ENCODE measurements at places on chromosomes 6 and 20.

- DNase-seq: no peak
These were observed 69.5 kb downstream of the ELOVL5 start for GRCh38 chr6:53279293-53279692.

DNA sequence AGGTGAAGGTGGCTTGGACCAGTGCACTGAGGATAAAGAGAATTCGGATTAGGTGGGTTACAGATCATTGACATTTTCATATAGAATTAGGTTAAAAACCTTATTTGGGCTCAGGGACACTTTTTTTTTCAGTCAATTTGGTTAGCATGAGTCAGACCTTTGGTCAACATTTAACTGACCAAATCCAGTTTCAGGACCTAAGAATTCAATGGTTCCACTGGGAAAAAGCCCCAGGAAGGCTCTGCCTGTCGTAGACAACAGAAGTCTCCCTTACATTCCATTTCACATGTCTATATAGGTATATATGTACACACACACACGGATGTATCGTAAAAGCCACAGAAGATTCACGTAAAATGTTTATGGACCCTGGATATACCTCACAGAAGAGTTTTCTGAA lies 184.2 kb upstream of the RREB1 start:
- no peak for DNase-seq

- peak; percentile 70 for DNase-seq
These were observed 4.8 kb upstream of the SRSF12 start for GRCh38 chr6:89122625-89123024.

GRCh38 chr20:24578567-24579415 lies 109.4 kb downstream of the SYNDIG1 start:
- no peak for DNase-seq

- DNase-seq: peak; percentile 94
These were observed 29.5 kb downstream of the SNX5 start for GRCh38 chr20:17938871-17939619.

DNA sequence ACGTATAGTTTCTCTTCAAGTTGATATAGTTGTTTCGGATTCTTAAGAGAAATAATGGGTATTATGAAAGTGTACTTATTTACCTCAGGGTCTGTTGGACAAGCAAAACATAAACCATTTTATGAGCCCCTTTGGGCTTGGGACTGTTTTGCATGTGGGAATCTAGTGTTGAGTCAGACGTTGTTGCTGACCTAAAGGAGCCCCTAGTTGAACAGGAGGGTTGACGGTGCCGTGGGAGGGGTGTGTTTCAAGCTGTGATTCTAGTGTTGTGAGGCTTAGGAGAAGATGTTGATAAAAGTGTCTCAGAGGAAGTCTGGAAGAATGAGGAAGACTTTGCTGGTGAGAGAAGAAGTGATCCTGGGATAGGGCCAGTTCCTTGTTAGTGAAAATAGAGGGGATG lies 140.0 kb downstream of the ARID1B start:
- no peak for DNase-seq

- DNase-seq: peak; percentile 81
These were observed 38.6 kb downstream of the OVOL2 start for GRCh38 chr20:18019068-18019467.

DNA sequence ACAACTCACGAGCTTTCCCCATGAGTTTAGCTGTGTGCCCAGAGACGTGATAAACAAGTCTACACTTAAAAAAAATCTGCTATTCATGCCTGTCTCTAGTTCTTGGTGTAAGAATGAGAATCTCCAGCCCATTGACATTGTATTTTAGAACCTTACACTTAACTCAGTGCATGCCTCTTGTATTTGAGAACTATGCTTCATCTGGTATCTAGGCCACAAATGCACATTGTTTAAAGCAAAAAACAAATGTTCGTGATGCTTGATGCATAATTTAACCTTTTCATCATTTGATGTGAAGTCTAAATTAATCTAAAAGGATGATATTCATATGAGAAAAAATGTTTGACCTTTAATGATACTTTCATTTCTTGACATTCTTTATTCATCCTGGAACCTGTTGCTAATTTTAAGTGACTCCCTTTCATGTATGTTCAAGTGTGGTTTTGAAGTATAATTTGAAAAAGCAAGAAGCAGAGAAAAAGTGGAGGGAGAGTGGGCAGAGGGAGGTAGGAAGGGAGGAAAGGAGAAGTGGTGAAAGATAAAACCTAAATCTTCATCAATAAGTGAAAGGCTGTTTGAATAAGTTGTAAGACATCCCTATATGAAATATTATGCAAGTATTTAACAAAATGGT lies 116.9 kb downstream of the PFDN4 start:
- DNase-seq: no peak

DNA sequence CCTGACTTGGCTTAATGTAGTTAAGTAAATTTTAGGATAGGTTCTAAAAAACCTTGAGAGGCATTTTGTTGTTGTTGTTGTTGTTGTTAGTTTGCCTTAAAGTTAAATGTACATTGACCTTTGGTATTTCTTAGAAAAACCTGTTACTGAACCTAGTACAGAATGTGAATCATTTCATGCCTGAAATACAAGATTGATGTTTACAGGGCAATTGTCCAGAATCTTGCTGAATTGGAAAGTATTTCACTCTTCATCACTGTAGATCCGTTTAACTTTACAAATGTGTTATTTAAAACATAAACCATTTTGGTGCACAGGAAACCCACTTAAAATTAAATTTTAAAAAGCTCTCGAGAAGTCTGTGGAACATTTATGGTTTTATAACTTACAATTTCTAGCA lies 75.0 kb downstream of the CEP57L1 start:
- DNase-seq: no peak

DNA sequence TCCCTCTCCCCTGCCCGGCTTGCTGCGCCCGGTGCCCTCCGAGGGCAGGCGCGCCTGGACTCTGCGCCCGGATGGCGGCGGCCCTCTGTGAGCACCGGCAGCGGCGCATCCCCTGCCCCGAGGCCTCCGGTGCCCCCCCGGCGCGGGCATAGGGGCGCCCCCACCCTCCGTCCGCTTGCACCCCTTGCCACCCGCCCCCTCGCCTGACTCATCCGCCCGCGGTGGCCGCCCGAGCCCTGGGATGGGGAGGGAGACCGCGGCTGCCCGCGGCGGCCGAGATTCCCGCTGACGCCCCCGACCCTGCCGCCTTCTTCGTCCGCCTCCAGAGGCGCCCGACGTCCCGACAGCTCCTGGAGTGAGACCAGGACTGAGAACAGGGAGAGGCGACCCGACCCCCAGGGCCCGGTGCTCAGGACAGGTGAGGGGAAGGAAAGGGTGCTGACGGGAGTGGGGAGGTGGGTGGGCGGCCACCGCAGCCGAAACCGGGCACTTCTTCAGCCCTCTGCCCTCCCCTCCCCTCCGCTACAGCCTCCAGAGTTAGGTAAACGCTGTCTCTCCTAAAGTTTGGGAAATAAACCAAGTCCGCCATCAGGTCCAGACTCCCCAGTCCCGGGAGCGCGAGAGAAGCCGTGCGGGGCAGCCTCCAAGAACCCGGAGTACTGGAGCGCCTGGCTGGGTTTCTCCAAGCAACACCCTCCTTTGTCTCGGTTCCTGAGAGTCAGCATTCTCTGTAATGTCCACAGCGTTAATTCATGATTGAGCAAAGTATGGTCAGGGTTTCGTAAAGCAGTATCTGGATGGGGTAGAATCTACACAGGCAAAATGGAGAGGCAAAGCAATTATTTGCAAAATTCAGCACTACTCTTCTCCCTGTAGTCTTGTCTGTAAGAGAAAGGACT lies 539 bp downstream of the TMEM200A start:
- DNase-seq: peak; percentile 60

- DNase-seq: no peak
These were observed 178.7 kb downstream of the ATXN1 start for GRCh38 chr6:16582446-16583143.

GRCh38 chr6:44576132-44576631 lies 188.7 kb downstream of the CDC5L start:
- DNase-seq: no peak

DNA sequence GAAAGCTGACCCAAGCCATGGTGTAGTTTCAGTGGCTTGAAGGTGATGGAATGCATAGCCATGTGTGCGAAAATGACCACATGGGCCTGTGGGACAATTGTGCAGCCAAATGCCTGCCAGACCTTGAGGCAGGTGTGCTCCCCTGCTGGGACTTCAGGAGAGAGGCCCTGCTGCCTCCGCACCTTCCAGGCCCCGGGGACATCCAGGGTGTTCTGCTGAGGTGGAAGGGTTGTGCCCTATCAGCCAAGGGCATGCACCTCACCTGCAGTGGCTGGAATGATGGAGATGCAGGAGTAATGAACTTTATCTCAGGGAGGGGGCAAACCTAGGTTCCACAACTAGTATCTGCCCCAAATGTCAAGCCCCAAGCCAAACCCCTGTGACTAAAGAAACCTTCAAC lies 44.0 kb downstream of the PRND start:
- DNase-seq: no peak

DNA sequence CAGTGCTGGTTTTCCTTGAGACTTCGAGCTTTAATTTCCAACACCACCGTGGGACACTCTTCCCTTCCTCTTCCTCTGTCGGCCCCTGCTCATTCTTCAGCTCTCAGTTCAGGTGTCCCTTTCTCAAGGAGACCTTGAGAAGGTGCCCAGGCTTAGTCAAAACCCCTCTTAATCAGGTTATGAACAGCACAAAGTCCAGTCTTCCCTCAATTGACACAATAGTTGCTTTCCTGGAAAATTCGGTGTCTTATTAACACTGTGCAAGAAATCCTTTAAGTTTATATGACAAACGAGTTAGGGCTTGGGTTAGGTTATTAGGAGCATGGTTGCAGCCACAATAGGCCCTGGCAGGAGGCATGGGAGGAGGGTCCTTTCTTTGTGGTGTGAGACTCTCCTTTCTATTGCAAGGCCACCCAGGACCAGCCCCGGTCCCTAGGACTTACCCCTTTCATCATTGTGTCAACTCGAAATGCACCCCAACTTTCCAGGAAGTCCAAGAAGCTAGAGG lies 1.5 kb upstream of the NSFL1C start:
- no peak for DNase-seq

- no peak for DNase-seq
These were observed 156.1 kb downstream of the UBE3D start for GRCh38 chr6:82909551-82909950.

DNA sequence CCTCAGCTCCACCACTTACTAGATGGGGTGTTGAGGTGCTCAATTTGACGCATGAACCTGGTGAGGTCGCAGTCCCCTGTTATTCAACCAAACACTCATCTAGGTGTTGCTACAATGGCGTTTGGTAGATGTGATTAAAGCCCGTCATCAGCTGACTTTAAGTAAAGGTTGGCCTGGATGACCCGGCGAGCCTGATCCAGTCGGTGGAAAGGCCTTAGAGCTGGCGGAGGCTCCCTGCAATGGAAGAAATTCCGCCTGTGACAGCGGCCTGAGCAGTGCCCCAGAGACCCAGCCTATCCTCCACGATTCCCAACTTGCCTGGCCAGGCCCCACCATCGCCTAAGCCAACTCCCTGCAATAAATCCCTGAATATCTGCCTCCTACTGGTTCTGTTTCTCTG lies 171.4 kb downstream of the BMP7 start:
- DNase-seq: no peak

GRCh38 chr6:5173810-5174209 lies 86.9 kb downstream of the LYRM4 start:
- no peak for DNase-seq

DNA sequence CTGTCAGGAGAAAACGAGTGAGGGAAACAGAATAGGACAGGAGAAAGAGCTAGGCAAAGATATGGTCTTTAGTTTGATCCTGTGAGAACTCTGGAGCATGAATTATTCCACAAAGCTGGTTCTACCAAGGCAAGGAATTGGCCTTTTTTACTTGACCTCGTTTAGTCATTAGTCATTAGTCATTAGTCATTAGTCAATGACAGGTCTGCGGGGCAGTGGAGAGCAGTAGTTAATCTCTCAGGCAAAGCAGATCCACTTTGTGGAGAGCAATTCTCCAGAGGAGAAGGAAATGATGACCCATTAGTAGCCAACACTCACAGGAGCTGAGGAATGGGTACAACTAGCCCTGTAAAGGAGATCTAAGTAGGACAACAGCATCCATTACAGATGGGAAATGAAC lies 22.0 kb upstream of the ABCC10 start:
- no peak for DNase-seq

GRCh38 chr6:124977067-124977908 lies 15.1 kb downstream of the RNF217 start:
- no peak for DNase-seq

GRCh38 chr6:104653781-104654180 lies 205.9 kb downstream of the HACE1 start:
- DNase-seq: no peak

GRCh38 chr6:53530346-53530745 lies 14.6 kb downstream of the GCLC start:
- DNase-seq: no peak
